ENCODE measurements at places on chromosomes 3 and 15.
A peak's percentile ranks its signal among the peaks of the same experiment; 100 is the strongest.

DNA sequence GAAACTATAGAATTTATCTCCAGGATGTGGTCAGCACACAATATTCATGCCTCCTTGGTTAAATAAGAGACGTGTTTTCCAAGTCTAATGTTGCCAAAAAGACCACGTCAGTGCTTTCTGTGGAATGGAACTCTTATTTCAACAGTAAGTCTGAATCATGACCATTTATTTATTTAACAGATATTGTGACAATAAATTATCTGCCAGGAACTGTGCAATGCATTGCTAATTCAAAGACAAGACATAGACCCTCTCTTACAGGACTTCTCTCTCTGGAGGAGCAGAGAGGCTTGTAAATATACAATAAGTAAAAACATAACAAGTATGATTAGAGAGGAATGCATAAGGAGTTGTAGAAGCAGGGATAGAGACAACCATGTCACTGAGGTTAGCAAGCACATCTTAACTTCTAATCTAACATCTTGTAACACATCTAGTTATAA, 227.5 kb downstream of the DTWD1 start:
- DNase-seq: no peak

DNA sequence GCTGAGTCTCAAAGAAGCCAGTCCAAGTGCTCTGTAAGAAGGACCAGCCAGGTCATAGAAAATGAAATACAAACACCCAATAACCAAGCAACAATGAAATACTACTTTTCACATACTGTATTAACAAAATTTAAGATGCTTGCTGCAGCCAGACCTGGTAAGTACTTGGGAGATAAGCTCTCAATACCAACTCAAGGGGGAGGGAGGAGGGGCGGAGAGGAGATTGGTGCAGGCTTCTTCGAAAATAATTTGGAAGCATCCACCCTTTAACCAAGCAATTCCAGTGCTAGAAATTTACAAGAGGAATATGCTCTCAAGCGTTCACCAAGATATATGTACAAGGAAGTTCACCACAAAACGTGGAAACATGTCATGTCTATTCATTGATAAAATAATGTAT, 7.6 kb upstream of the LRRC2 start:
- DNase-seq: no peak

DNA sequence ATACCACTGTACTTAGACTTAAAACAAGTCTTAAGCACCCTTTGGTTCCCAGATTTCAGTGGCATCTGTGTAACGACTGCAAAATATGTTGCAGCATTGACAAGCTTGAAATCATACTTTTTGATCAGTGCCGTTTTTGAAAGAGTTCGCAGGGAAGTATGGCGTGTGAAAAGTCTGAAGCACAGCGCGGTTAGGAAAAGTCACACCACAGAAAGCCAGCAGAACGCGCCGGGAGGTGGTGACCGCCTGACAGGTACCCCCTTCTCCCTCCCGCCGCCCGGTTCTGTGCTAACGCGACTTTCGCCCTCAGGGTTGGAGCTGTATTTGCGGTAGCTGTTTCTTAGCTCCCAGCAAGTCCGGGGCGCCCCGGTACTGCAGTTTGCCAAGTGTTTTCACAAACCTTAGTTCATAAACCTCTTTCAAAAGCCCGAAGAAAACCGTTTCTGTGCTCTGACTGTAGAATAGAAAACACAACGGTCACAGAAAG, 481 bp upstream of the CRYBG3 start:
- DNase-seq: no peak

GRCh38 chr15:55224892-55225291, 28.2 kb upstream of the RSL24D1 start:
- DNase-seq: peak; percentile 37

- DNase-seq: no peak
Measured at GRCh38 chr3:126347543-126348161, 9.6 kb downstream of the KLF15 start.

- DNase-seq: no peak
Measured at GRCh38 chr15:26981492-26981891, 10.5 kb downstream of the GABRG3 start.

- DNase-seq: no peak
Measured at GRCh38 chr15:81335631-81336030, 11.7 kb upstream of the STARD5 start.

DNA sequence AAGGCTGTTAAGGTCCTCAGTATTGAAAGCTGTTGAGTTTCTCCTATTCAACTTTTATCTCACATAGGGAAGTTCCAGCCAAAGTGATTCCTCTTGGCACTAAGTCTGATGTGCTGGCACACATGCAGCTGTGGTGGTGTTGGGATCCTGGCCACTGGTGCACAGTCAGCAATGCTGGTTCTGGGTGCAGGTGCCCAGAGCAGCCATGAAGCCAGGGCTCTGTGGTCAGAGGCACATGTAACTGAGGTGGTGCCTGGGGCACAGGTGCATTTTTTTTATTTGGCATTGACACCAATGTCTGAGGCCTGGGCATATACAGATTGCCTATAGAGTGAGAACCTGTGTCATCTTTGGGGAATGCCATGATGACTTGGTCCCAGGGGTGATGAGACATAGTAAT, 271.4 kb downstream of the POLQ start:
- no peak for DNase-seq

GRCh38 chr3:71689291-71689690, 35.9 kb downstream of the EIF4E3 start:
- no peak for DNase-seq

DNA sequence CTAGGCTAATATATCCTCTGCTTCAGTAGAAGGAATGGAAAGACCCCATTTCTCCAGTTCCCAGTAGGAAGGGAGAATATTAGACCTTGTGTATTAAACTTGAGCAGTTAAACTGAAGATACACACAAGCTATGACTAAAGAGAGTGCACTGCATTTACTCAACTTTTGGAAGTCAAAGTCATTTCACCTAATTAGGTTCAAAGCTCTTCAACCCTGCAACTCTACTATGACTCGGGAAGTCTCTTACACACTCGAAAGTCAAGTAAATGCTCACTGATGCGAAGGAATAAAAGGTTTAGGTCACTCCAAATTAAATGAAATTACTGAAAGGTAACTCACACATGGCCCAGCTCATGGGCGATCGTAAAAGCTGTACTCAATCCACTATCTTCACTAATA, 33.8 kb downstream of the ADAMTS9 start:
- DNase-seq: no peak

GRCh38 chr15:90325726-90326125, 26.4 kb upstream of the ZNF774 start:
- no peak for DNase-seq

DNA sequence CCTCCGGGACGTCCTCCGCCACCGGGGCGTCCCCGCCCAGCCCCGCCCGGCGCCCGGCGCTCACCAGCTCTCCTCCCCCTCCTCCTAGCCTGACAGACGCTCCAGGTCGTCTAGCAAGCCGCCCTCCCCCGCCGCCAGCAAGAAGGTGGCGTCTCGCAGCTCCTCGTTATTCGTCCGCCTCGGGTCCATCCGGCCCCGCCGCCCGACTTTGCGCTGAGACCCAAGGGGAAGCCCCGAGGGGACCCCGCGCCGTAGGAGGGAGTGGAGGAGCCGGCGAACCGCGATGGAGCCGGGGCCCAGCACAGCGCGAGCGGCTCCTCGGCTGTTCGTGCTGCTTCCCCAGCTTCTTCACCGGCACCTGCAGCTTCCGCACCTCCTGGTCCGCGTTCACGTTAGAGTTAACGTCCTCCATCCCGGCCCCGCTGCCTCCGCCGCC, 26.3 kb upstream of the MTHFS start:
- DNase-seq: peak; percentile 64

DNA sequence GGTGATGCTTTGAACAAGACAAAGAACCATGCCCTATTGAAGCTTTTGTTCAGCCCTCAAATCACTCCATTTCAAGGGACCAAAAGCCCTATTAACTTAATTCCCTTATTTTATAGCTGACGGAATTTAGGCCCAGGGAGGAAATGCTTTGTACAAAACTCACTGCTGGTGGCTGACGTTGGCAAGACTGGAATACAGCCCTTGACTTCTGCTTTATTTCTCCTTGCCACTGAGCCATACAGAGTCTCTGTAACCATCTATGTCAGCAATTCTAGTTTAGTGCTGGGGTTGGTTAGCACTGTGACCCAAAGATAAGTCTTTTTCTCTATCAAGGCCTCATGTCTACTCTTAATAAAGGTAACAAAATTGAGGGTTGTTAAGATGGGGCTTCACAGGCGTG, 316.1 kb upstream of the TPRG1 start:
- no peak for DNase-seq

GRCh38 chr3:111824351-111824750, 34.7 kb upstream of the PHLDB2 start:
- DNase-seq: no peak

DNA sequence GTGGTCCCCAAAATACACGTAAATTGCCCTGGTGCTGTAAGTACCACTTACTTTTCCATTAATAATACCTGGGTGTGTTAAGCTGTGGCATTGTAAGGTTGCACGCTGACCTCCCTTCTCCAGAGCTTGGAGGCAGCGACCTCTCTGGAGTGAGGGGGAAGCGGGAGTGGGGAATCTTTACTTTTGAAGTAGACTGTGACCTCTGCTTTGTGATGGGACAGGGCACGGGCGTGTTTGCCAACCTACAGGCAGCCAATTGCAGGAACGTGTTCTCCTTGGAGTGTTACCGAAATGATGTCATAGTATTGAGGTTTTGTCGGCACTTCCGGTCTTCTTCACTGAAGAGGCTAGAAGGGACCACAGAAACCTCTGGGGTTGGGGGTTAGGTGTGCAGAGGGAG, 227.3 kb upstream of the C2CD4B start:
- no peak for DNase-seq

- DNase-seq: peak; percentile 66
Measured at GRCh38 chr3:4350789-4351163, 47.6 kb downstream of the SETMAR start.

- DNase-seq: no peak
Measured at GRCh38 chr3:149547413-149547812, 72.9 kb downstream of the TM4SF4 start.

DNA sequence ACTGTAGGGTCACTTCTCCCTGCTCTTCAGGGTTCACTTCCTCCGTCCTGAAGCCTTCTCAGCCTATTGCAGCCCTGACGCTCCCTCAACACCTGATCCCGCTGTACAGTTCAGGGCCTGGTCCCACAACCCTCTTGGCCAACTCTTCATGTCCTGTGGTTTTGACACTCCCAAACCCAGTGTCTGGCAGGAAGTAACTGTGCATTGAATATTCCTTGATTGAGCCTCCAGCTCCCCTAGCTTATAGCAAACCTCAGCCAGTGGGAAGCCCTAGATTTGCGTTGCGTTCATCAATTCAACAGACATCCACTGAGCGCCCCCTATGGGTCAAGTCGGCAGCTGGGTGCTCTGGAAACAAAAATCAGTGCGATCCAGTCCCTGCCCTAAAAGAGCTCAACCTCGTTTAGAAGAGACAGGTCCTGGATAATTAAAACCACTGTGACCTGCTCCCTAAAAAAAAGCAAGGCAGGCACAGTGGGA, 13.5 kb downstream of the UBAP1L start:
- peak; percentile 37 for DNase-seq

- DNase-seq: no peak
Measured at GRCh38 chr3:60932643-60933042, 318.6 kb downstream of the FHIT start.

GRCh38 chr3:194160158-194160557, 24.2 kb downstream of the HES1 start:
- no peak for DNase-seq

- DNase-seq: no peak
Measured at GRCh38 chr3:170211668-170212067, 10.6 kb upstream of the PRKCI start.

DNA sequence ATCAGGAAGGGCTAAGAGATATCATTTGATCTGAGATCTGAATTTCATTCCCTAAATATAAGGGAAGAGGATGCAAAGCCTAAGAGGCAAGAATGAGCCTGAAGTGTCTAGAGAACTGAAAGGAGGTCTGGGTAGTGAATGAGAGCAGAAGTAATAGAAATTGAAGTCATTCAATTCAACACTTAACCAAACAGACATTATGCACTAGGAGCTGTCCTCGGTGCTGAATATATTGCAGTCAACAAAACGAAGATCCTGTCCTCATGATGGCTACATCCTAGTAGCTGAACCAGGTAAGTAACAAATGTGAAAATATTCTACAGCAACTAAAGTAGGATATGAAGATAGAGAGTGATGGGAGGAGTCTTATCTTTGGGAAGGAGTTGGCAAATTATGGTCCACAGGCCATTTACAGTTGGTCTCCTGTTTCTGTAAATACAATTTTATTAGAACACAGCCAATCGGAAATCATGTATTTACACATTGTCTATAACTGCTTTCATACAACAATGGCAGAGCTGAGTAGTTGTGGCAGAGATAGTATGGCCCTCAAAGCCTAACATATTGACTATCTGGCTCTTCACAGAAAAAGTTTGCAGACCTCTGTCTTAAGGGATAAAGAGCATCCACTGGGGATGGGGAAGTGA, 192.9 kb upstream of the CADPS start:
- no peak for DNase-seq

GRCh38 chr3:30751610-30752299, 142.7 kb downstream of the GADL1 start:
- DNase-seq: peak; percentile 40

DNA sequence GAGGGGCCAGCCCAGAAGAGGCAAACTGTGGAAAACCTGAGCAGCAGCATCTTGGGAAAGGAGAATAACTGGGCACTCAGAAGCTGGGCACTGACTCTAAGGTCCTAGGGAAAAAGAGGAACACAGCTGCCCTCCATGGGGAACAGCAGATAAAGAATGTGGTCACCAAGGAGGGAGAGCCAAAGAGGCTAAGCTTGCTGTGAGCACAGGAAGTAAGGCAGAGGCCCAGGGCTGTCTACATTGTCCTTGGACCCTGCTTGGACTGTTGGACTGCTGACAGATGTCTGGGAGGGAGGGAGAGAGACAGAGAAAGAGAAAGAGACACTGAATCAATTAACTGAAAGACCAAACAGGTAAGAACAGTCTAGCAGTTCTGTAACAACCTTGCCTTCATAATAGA, 4.5 kb upstream of the MNS1 start:
- DNase-seq: no peak

GRCh38 chr3:18732474-18732873, 307.3 kb upstream of the SATB1 start:
- DNase-seq: no peak

DNA sequence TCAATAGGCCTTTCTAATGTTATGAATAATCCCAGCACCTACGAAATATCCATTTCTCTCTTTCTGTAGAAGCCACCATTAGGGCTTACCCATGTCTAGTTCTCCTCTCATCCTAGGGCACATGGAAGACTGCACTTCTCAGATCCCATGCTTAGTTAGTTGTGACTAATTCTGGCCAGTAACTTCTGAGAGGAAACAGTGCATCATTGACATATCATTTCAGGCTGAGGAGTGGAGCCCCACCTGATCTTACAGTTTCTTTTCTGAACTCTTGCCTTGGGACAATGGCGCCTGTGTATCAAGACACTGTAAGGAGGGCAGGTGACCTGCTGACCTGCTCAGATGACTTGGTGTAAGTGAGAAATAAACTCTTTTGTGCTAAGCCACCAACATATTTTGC, 39.4 kb upstream of the TBL1XR1 start:
- no peak for DNase-seq

GRCh38 chr3:64642327-64643151, 45.3 kb downstream of the ADAMTS9 start:
- DNase-seq: no peak

Data from CD4-positive, alpha-beta T cell treated with Interleukin-15 for 4 hours (primary cell).